Stimulated activated CD8-positive, alpha-beta memory T cell treated with anti-CD3 and anti-CD28 coated beads, Interleukin-15, amount 100 ng/mL, for 4 hours (primary cell): ENCODE measurements at places on chromosomes 2 and 18.

GRCh38 chr2:46690825-46691224, 211.5 kb downstream of the TMEM247 start:
- no peak for DNase-seq

- no peak for DNase-seq
These were observed 300.1 kb downstream of the MYCN start for GRCh38 chr2:16240402-16240801.

DNA sequence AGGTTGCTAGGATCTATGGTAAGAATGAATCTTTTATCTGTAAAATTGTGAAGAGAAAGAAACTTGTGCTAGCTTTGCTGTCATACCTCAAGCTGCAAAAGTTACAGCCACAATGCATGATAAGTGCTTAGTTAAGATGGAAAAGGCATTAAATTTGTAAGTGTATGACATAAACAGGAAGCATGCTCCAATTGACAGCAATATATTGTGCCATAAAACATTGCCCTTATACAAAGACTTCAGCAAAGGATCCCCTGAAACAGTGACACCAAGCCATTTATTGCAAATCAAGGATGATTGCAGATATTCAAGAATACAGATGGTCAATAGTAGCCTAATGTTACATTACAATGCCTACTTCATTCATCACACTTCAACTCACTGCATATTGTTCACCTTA, 283.1 kb downstream of the CPS1 start:
- DNase-seq = no peak

DNA sequence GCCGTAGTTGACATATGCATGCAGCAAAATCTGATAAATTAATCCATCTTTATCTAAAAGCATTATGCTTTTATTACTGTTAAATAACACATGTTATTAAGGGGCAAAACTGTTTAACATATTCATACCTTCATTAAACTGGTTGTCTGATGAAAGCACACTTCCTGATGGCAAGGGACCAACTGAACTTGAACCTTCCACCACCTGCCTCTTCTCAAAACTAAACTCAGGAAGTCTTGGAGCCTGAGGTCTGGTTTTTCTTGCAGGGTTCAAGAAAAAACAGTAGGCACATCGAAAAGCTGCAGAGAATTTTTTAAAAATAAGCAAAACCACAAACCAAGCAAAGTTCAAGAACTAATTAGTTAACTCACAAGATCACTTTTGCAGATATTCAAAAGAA, 64.9 kb downstream of the LNPK start:
- DNase-seq = no peak

DNA sequence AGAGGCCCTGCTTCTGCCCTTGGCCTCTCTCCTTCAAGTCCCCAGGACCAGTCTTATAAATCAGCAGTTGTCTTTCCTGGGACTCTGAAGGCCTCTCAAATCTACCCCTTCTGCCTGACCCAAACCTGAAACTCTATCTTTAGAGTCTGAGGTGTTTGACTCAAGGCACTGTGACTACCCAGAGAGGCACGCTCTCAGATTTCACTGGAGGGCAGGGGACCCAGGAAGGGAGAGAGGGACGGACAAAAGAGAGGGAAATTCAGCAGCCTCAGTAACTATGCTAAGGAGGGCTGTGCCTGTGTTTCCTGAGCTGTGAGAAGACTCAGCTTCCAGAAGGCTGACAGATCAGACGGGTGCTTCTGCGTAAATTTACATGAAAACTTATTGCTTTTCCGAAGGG, 217.8 kb downstream of the HAUS1 start:
- no peak for DNase-seq

DNA sequence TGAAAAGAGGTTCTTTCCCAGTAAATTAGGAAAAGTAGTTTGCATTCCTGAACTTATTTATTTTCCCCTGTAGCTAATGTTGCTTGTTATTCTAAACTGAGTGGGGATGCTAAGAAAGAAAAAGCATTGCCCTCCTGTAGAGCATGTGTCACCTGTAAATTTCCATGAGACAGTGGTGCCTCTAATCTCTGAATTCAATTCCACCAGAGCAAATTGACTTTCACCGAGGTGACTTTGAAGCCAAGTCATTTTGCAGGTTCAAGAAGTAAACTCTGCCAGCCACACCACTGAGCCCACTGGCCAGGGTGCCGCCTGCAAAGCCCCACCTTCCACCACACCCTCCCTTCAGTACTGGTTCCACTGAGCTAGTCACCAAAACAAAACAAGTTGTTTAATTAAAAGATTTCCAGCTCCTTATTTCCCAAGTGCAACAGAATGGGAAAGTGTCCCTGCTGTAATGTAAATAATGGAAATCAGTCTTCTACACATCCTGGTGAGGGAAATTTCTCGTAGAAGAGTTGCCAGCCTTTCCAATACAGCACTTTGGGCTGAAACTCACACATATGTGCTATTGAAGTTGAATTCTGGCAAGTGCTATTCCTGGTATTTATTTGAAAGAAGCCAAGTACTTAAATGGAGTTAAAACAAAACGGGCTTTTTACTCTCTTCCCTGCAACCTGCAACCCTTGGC, 254.8 kb downstream of the RNF152 start:
- no peak for DNase-seq

GRCh38 chr2:29322011-29322410, 206.8 kb downstream of the CLIP4 start:
- no peak for DNase-seq

DNA sequence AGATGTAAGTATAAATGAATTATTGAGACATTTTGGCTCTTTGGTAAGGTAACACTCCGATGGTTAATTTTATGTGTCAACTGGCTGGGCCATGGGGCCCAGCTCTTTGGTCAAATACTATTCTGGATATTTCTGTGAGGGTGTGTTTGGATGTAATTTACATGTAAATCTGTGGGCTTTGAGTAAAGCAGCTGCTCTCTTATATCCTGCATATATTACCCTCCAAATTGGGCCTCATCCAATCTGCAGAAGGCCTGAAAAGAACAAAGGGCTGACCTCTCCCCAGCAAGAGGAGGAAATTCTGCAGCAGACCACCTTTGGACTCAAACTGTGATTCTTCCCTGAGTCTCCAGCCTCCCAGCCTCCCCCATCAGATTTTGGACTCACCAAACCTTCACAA, 464.1 kb downstream of the PLCL1 start:
- no peak for DNase-seq

- DNase-seq = no peak
These were observed 1342.7 kb upstream of the PIK3C3 start for GRCh38 chr18:40612356-40612755.

GRCh38 chr2:37670378-37671008, 949 bp downstream of the CDC42EP3 start:
- DNase-seq = no peak

GRCh38 chr2:3309496-3310355, 67.9 kb downstream of the EIPR1 start:
- no peak for DNase-seq

DNA sequence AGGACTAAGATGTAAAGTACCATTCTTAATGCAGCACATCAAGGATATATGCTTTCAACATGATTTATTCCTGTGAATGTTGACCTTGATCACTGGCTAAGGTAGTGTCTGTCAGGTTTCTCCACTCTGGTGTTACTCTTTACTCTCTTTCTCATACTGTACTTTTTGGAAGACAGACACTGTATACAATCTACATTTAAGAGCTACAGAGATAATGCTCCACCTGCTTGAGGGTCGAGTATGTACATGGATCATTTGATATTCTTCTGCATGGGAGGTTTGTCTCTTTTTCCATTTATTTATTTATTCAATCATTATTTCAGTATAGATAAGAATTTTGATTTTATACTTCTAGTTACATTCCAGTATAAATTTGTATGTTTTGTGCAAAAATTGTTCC, 199.5 kb upstream of the RGPD4 start:
- DNase-seq = no peak

DNA sequence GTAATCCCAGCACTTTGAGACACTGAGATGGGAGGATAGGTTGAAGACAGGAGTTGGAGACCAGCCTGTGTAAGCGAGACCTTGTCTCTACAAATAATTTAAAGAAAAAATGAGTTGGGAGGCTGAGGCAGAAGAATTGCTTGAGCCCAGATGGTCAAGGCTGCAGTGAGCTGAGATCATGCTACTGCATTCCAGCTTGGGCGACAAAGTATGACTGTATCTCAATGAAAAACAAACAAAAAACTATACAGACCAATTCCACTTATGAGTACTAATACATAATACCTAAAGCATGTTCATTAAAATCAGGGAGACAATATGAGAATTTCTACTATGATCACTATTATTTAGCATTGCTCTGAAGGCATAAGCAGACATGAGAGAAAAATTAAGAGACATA, 12.6 kb downstream of the RNF149 start:
- DNase-seq = no peak

DNA sequence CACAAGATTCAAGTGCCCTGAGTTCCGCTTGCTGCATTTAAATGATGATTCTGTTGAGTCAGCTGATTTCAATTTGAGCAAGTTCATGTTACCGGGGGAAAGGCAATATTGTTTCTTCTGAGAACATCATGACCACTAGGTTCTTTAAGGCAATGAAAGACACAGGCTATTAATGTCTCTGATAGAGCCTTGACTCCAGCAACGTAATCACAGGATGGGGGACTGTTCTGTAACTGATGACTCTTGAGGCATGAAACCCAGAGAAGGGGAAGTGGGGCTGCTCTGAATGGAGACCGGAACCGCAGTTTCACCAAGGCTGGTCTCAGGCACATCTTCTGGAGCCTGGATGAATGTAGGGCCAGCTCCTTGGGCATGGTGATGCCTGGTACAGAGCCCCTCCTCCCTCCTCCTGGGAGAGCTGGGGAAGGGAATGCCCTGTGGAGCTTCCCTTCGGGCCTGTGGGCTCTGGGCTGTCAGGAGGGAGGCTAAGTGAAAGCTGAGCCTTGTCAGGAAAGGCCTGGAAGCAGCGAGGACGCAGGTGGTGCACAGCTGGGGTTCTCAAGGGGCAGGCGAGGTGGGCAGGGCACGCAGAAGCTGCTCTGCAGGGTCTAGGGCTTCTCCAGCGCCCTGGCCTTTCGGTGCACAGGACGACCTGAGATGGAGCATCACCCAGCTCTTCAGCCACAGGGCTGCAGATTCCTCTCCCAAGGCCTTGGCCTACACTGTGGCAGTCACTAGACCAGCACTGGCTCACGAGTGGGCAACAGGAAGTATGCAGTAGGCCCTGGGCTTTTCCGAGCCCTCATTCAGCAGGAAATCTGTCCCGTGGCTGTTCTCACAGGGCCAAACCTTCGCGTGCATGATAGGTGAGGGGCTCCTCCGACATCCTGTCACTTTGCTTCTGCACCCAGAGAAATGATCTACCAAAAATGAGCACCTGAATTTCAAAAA, 36.6 kb upstream of the PRLH start:
- DNase-seq = no peak

GRCh38 chr2:98346311-98347236, at the start of gene CNGA3:
CNGA3 (plus strand) TSS chr2:98346456; CDS start chr2:98369976, 23,520 bp downstream.
- no peak for DNase-seq

DNA sequence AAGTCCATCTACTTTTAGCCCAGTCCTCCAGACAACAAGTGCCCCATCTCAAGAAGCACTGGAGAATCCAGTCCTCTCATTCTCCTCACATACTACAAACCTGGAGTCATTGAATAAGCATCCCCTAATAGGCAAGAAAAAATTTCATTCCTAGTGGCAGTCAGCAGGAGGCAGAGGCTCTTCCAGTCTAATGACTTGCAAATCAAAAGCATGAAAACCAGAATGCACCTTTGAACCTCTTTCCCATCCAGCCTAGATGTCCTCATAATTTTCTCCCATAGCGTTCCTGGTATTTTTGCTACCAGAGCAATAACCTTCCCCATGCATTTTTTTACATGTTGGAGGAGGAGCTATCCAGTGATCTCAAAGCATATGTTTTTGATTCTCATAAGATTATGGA, 252.6 kb downstream of the TTC32 start:
- DNase-seq = no peak

DNA sequence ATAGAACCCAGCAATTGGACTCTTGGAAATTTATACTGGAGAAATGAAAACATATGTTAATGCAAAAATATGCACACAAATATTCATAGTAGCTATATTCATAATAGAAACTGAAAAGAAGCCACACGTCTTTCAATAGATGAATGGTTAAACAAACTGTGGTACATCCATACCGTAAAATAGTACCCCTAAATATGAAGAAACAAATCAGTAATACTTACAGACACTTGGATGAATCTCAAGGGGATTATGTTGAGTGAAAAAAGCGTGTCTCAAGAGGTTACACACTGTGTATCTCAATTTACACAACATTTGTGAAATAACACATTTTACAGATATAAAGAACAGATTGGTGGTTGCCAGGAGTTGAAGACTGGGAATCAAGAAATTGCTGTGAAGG, 61.1 kb upstream of the ARHGAP15 start:
- no peak for DNase-seq

- DNase-seq = no peak
These were observed 495.8 kb downstream of the NRXN1 start for GRCh38 chr2:50535971-50536759.

- DNase-seq = no peak
These were observed 44.2 kb upstream of the EDAR start for GRCh38 chr2:109033171-109033570.

DNA sequence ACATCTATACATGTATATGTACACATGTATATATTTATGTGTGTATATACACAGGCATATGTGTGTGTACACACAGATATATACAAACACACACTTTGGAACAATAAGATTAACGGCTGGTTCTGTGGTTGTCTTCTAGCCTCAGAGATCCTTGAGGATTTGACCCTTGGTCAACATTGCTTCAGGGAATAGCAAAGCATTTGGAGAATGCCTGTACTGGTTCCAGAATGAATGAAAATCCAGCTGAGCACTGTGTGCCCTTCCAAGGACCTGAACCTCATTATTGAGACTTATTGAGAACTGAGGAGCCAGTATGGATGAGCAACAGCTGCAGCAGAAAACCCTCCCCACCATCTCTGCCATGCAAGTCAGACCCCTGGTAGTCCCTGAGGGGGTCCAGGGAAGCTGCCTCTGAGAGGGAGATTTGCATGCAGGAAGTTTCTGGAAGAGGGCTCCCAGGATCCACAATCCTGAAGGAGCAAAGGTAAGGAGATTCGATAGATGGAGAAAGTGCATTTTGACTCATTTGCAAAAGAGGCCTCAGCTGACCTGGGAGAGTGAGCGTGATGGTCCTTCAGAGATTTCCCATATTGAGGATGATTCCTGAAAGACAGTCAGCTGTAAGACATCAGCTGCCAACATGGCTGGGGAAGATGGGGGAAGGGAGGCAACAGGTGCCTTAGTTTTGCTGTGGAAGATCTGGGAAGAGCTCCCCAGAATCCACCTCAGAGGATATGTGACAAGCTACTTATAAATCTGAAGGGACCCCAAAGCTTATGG, 166.6 kb upstream of the NCKAP5 start:
- no peak for DNase-seq

GRCh38 chr2:73895473-73895872, 2.7 kb downstream of the ACTG2 start:
- no peak for DNase-seq
